Fibroblast of lung (primary cell): ENCODE measurements at places on chromosomes 5 and 9. TPM values are rescaled to one million over a fixed set of nuclear protein-coding genes. Genes with fewer than 3 reads are reported as not detected.

- DNase-seq, result no peak
These were observed 9.3 kb downstream of the RUSC2 start for GRCh38 chr9:35499029-35499700.

ANKRD31 gene
- 0.26 and 0.33 TPM in 2 replicates for total RNA-seq

- no peak for DNase-seq
These were observed 145.9 kb upstream of the CDH6 start for GRCh38 chr5:31047621-31048020.

DNA sequence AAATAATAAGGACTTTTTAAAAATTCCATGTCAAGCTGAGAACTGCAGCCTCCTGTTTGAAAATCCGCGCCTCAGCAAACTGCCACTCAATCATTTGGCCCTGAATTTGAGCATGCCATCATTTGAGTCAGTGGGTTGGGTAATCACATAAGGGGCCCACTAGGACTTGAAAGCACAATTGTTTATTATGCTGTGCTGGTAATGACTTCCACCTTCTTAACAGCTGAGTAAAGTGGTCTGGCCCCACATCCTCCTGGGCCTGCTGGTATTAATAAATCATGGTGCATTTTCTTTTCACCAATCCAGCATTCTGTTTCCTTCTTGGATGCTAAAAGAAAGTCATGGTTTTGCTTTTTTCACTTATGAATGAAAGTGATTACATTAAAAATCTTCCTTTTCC, 103.0 kb upstream of the CTSL start:
- peak; percentile 25 for DNase-seq

DNA sequence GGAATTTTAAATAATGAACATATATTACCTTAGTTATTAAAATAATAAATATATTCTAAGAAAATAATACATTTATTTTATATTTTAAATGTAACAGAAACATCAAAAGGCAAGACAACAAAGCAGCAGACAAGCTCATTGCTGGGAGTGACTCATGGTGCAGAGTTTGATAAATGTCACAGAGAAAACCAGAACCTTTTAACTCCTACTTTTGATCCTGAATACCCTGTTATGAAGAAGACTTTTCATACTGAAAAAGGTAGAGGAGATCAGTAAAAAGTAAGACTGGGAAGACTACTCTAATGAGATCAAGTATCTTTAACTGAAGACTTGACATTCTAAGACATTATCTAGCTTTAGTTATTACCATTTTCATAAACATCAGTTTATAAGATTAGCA, 99.0 kb upstream of the GNA14 start:
- peak; percentile 33 for DNase-seq

FGF10 gene
- total RNA-seq, result 110 and 154 TPM in 2 replicates

MARCHF3 gene
- 8.7 and 11.6 TPM in 2 replicates for total RNA-seq

- peak; percentile 37 for DNase-seq
These were observed 141.9 kb upstream of the SLC12A2 start for GRCh38 chr5:127941646-127942045.

- DNase-seq, result no peak
These were observed 36.1 kb upstream of the UBE2D2 start for GRCh38 chr5:139524940-139525585.

ARID3C gene
- total RNA-seq, result under 0.01 and 0.17 TPM in 2 replicates

WNT8A gene
- total RNA-seq, result not detected in 2 replicates

GRCh38 chr5:167361795-167362194, 929.6 kb upstream of the WWC1 start:
- DNase-seq, result peak; percentile 71

GRCh38 chr9:36132086-36132485, 4.4 kb upstream of the GLIPR2 start:
- peak; percentile 59 for DNase-seq

DNA sequence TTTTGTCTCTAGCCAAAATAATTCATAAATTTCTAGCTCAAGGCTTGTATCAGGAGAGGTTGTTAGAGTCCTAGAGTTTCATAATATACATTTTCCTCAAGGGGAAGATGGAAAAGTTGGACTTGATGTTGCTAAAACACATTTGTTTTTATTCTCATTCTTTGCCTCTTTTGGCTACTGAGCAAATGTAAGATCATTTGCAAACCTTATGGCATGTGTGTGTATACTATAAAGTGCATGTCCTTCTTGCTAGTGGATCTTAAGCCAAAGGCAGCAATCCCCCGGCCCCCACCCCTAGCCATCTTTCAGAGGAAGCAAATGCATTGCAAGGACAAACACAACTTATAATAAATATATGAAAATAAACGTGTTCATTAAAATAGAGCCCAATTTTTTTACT, 43.0 kb downstream of the ADAMTSL1 start:
- DNase-seq, result no peak

DNA sequence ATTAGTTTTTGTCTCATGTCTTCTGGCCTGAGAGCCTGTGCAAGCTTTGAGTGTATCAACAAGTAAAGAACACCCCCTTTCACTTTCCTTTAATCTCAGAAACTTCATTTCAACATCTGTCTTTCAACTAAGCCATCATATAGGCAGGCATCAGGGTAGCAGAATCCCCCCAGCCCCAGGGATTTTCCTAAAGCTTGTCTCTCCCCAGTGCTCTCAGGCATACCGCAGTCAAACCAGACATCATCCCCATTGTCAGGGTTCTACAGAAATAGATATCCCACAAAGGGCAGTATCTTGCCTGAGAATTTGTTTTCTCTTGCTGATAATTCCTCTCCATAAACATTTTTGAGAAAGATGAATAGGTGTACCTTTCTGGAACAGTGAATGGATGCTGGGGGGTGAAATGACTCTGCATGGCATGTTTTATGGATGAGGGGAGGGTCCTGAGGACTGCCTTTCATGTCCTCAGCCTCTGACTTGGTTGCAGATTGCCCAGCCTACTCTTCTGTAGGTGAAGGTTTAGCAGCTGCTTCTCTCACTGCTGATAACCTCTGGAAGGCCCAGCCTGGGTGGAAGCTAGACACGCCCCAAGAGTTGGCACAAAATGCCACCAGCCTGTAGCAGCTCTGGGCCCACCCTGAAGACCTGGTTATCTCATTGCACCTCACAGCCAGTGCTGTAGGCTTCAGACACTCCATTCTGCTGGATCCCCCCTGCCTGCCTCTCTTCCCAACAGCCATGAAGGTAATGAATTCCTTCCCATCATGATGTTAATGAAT, 20.5 kb upstream of the SHB start:
- DNase-seq, result no peak

DNA sequence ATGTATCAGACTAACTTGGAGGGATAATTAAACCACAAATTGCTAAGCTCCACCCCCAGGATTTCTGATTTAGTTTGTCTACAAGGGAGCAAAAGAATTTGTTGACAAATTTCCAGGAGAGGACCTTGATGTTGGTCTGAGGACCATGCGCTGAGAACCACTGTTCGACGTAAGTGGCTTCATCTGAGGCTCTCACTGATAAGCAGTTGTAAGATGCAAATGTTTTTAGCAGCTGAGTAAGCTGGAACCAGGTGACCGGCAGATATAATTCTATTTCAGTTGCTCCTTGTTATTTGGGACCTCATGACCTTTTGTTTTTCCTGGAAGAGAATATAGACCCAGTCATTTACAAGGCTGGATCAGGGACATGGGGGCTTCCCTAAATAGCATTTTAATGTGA, 14.1 kb upstream of the SPINK1 start:
- no peak for DNase-seq

MYOZ3 gene
- 0.33 and 0.77 TPM in 2 replicates for total RNA-seq
